Fibroblast of gingiva (primary cell): ENCODE measurements at places on chromosomes 6 and 20.

DNA sequence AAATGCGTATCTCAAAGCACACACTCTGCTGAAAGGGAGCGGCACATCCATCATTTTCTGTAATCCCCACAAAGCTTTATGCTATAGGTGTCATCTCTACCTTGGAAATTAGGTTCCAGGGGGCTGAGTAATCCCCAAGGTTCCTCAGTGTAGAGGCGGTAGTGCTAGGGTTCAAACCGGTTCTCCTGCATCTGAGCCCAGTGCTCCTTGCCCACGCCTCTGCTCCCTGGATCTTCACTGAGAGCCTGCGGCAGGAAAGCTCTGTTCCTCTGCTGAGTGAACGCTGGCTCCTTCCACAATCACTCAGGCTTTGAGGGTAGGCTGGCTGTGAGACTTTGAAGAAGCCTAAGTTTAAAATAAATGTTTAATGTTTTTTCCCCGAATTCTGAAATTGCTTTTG lies 24.9 kb downstream of the SLC22A23 start:
- no peak for DNase-seq

DNA sequence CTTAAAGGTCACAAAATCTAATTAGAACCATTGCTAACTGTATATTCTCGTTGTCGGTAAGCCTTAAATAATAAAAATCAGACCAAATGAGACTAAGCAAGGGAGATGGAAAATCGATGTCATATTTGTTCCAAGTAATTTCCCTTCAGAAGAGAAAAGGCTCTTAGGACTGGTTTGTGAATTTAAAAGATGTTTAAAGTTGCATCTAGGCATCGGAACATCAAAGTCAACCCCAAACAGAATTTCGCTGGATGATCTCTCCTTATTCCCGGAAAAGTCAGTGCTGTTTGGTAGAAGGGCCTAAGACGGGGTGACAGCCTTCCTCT lies 63.8 kb downstream of the NPEPL1 start:
- DNase-seq: no peak

GRCh38 chr20:33311996-33312395 lies 29.0 kb downstream of the BPIFB1 start:
- no peak for DNase-seq

DNA sequence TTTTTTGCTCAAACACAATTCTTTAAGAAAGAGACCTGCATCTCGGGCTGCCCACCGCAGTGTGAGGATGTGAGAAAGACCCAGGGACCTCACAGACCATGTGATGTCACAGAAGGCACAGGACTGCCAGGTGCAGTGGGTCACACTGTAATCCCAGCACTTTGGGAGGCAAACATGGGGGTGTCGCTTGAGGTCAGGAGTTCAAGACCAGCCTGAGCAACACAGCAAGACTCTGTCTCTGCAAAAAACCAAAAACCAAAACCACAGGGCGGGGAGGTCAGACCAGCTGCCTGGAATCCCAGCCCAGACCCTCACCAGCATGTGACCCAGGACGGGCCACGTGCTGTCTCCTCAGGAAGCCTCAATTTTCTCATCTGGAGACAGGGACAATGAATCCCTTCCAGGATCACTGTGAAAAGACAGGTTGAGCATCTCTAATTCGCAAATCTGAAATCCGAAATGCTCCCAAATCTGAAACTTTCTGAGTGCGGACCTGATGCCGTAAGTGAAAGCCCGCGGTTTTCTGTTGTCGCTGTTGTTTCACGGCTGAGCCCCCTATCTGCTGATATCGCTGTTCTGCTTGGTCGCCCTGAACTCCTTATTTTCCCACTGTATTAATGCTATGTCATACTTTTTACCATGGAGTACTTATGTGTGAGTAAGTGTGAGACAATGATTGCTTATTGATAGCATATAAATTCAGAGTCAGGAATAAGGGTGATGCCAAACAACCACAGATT lies 159.5 kb upstream of the PTPN1 start:
- no peak for DNase-seq

GRCh38 chr6:13927203-13927602 lies 2.5 kb downstream of the RNF182 start:
- DNase-seq: no peak

GRCh38 chr20:1712634-1713624 lies 55.4 kb upstream of the SIRPG start:
- no peak for DNase-seq
